ENCODE measurements at places on chromosomes 1 and 21.
A peak's percentile ranks its signal among the peaks of the same experiment; 100 is the strongest.

DNA sequence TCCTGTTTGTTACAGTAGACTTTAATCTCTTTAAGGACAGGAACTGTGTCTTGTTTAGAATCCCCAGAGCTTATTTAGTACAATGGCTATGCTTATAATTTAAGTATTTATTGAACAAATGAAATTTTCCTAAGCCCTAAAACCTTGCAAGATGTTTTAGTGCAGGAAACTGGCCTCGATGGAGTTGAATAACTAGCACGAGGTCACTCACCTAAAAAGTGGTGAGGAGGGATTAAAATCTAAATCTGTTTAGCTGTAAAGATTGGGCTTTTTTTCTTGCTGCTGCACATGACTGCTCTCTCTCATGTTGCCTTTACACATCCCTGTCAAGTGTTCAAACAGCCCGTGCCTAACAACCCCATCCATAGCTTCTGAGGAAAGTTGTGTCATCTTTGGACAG, 10.2 kb downstream of the NFYC start:
- DNase-seq: no peak

DNA sequence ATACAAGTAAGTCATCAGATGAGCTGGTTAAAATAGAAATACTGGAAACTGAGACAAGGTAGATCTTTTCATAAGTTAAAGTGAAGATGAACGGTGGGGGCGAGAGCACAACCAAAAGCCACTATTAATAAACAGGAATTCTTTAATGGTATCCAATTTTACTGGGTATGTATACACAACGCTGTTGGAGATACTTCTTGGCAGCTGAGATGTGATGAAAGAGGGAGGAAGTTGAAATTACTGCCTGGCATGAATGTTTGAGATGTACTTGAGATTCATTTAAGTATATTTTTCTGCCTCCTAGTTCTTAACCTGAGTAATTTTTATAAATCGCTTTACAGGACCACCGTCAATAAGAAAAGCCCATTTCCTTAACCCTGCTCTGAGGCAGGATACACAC, 110.0 kb upstream of the ZRANB2 start:
- DNase-seq: no peak

DNA sequence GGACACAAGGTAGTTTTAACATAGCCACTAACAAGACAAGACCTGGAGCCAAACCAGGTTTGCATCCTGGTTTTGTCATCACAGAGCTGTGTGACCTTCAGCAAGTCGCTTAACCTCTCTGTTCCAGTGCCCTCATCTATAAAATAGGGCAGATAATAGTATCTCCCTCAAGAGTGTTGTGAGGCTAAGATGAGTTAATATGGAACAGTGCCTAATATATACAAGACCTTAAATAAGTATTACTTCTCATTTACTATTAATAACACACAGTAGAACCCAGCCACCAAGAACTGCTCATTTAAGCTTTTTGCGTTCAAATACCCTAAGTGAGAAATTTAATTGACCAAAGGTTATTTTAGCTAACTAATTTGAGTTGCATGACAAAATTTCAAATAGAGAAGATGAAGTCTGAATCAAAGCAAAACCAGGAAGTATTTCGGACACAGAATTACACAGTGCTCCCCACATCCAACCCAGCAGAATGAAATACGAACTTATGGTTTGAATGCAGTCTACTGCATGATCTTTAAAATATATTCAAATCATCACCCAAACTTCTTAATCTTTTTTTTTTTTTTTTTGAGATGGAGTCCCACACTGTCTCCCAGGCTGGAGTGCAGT, 123.9 kb upstream of the KRTAP19-8 start:
- DNase-seq: no peak

DNA sequence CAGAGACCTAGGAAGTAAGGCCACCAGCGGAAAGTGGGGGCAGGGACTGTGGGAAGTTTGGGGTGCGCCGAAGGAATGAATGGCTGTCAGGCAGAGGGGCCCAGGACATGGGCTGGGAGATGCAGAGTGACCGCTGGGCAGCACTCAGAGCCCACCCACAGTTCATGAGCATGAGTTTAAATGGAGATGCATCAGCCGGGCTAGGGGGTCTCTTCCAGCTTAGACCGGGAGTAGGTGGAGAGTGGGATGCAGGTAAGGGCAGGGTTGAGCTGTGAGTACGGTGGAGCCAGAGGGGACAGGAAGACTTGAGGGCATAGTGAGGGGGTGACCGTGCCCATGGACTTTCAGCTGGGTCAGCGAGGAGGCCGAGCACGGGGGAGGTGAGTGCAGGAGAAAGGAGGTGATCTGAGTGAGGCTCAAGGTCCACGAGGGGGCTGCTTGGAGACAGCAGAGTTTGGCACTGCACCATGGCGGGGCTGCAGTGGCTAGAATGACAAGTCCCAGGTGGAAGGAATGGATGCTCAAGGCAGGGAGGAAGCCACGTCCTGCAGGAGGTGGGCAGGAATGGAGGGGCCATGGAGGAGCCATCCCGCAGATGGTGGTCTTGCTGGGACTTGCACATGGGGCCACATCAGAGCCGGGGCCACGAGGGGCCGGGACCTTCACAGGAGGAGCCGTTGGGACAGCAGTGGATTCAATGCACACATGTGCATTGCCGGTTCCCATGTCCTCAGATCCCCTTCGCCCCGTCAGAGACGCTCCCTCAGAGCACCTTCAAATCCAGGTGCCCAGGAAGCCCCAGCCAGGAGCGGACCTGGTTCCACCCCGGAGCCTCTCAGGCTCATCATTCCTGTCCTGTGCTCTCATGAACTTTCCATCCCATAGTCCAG, 34.9 kb downstream of the UBASH3A start:
- DNase-seq: no peak

GRCh38 chr21:26125433-26126167, 45.0 kb downstream of the APP start:
- no peak for DNase-seq

- no peak for DNase-seq
These were observed 10.2 kb upstream of the SLC19A2 start for GRCh38 chr1:169495916-169496315.

GRCh38 chr1:147297438-147297837, 55.0 kb downstream of the CHD1L start:
- DNase-seq: no peak

- DNase-seq: no peak
These were observed 90.5 kb downstream of the PIK3R3 start for GRCh38 chr1:46041974-46042373.

DNA sequence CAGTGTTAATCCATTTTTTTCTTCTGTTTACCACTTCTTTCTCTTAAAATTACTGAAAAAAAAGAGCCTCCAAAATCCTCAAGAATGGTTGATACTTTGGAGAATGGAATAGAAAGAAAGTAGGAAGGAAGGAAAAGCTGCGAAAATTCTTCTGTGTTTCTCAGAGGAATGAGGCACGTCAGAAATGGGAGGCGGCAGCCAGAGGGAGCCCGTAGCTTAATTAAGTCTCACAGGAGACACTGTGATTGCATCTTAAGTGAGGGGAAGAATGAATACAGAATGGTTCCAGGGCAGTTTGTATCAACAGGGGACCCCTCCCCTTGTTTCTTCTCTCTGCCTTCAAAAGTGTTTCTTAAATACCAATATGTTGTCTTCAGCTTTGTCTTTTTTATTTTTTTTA, 1099.5 kb downstream of the PLA2G4A start:
- DNase-seq: no peak

GRCh38 chr1:4344065-4344732, 310.2 kb upstream of the AJAP1 start:
- no peak for DNase-seq

- no peak for DNase-seq
These were observed 32.4 kb upstream of the PGBD5 start for GRCh38 chr1:230458509-230458908.

DNA sequence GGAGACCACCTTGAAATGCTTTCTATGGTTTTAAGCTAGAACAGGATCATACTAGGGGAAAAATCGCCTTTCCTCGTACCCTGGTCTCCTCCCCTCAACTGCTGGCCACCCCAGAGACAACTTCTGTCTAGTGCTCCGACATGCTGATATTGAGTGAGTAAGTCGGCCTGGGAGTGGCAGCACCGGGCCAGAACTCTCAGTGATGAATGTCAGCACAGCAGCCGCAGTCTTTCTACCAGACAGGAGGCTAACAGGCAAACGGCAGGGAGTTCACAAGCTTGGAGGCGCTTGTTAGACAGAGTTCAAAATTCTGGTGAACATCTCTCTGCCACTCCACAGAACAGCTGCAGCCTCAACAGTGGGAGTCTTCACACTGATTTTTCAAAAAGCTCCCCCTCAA, 716.9 kb downstream of the ADGRL2 start:
- no peak for DNase-seq

- no peak for DNase-seq
These were observed at the start of gene ISG15 for GRCh38 chr1:1013105-1013921. TSS of gene ISG15 (plus strand) at chr1:1013497. CDS start at chr1:1013574, 77 bp downstream.

GRCh38 chr1:173937062-173937461, 19.9 kb upstream of the SERPINC1 start:
- no peak for DNase-seq

- DNase-seq: no peak
These were observed 12.8 kb downstream of the EDN2 start for GRCh38 chr1:41471658-41472057.

DNA sequence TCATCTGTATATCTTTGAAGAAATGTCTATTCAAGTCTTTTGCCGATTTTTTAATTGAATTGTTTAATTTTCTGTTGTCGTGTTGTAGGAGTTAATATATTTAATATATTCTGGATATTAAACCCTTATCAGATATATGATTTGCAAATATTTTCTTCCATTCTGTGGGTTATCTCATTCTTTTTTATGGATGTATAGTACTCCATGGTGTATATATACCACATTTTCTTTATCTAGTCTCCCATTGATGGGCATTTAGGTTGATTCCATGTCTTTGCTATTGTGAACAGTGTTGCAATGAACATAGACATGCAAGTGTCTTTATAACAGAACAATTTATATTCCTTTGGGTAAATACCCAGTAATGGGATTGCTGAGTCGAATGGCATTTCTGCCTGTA, 100.3 kb upstream of the DMRTA2 start:
- DNase-seq: no peak

DNA sequence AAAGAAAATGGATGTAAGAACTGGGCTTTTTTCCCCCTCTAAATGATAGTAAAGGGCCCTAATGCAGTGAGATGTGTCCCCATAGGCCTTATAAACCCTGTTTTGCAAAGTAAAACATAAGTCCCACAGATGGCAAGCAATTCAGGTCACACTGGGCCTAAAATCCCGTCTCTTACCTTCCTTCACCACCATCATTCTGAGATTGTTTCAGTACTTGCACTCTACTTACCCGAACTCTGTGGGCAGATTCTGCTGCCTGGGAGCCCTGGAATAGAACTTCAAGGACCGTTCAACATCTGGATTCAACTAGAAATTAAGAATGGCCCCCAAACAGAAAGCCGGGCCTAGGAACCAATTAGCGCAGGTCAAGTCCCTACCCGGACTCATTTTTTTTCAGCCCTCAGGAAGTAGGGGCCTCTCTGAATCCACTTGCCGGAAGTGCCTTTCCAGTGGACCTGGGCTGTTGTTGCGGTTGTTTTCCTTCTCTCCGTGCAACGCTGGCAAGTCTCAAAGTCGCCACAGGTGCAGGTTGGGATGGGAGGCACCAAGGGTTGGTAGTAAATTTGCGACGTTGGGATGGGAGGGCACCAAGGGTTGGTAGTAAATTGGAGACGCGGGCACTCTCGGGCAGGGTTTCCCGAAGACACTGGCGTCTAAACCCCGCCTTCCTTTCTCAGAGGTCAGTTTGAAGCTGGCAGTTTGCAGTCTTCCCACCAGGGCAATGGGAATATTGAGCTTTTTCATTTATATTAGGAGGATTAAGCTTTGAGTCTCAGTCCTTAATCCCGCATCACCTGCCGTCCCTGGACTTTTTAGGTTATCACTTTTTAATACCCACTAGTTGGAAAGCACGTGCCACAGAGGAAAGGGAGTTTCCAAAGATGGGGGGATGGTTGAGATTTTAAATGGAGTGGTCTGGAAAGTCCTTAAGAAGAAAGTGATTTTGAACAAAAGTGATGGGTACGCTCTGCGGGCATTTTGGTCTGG, at the start of gene TMEM69:
TMEM69 (plus strand) TSS at position 428 of the 987 bp plus-strand sequence. CDS start 2,888 bp downstream, outside the sequence.
- peak; percentile 89 for DNase-seq

- no peak for DNase-seq
These were observed 21.2 kb downstream of the PDIK1L start for GRCh38 chr1:26132834-26133167.

DNA sequence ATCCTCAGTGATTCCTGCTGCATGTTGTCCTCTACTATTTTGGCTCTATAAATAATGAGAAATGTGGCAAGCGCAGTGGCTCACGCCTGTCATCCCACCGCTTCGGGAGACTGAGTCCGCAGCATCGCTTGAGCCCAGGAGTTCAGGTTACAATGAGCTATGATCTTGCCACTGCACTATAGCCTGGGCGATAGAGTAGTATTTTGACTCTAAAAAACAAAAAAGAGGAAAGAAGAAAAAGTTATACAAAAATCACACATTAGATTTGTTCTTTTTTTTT, 756 bp upstream of the SLC25A44 start:
- no peak for DNase-seq

- no peak for DNase-seq
These were observed 2.5 kb downstream of the KIF21B start for GRCh38 chr1:201020721-201021629.

DNA sequence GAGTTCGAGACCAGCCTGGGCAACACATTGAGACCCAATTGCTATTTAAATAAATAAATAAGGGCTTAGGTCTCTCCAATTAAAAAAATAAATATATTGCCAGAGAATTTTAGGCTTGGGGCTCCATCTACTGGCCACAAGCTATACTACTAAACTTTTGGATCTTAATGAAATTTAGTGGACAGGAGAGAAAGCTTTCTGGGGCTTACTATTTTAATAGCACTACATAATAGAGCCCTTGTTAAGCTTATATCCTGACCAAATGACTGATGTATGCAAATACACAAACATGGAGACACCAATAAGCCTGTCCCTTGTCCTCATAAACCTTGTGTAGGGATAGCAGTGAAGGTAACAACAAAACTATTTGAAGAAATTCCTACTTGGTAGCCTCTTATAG, 18.4 kb downstream of the CCT3 start:
- no peak for DNase-seq

DNA sequence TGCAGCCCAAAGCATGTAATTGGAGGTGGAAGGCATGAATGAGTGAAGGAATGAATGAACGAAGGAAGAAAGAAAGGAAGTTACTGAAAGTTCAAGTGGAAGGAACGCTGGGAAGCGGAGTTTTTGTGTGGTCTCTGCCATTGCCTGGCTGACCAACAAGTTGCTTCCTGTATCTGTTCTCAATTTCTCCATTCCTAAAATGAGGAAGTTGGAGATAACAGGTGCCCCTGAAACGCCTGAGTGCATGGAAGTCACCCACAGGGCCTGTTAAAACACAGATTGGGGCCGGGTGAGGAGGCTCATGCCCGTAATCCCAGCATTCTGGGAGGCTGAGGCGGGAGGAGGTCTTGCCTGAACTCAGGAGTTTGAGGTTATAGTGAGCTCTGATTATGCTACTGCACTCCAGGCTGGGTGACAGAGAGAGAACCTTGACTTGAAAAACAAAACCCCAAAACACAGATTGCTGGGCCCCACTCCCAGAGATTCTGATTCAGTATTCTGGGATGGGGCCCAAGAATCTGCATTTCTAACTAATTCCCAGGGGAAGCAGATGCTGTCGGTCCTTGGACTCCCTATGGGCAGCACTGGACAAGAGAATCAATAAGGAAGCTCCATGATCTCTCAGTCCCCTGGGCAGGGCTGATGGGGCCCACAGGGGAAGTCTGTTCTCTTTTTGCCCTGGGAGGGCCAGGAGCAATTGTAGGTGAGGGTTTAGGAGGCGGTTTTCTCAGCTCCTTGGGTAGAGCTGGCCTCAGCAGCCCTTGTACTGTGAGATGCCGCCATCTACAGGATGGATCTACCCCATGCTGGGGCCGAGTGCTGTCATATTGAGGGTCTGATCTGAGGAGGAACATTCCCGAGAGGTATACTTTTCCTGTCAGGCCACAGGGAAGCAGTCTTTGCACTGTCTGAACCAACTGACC, 3.3 kb upstream of the CNR2 start:
- peak; percentile 31 for DNase-seq
